HFFc6 (cell line): ENCODE measurements at places on chromosomes 7 and 10. TPM values are rescaled to one million over a fixed set of nuclear protein-coding genes. Genes with fewer than 3 reads are reported as not detected.
A peak's percentile ranks its signal among the peaks of the same experiment; 100 is the strongest.

DNA sequence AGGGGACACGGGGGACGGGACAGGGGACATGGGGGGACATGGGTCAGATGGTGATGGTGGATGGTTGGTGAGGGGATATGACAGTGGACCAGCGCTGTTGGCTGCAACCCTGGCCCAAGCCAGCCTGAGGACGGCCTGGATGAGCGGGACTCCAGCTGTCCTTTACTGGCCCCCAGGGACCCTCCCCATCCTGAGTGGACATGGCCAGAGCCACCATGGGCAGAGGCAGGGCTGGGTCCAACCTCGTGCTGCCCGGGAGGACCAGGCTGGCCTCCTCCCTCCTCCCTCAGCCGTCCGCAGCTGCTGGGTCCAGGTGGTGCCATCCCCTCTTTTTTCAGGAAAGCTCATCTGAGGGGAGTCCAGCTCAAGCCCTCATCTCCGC is 30.4 kb downstream of the GET4 start:
- H3K36me3 ChIP-seq = no peaks in the 10 kb centered on the region
- peaks cover 3% of the 10 kb centered on the region for H3K27me3 ChIP-seq
- DNase-seq = no peak
- no peak overlapping the region for H3K4me3 ChIP-seq

DNA sequence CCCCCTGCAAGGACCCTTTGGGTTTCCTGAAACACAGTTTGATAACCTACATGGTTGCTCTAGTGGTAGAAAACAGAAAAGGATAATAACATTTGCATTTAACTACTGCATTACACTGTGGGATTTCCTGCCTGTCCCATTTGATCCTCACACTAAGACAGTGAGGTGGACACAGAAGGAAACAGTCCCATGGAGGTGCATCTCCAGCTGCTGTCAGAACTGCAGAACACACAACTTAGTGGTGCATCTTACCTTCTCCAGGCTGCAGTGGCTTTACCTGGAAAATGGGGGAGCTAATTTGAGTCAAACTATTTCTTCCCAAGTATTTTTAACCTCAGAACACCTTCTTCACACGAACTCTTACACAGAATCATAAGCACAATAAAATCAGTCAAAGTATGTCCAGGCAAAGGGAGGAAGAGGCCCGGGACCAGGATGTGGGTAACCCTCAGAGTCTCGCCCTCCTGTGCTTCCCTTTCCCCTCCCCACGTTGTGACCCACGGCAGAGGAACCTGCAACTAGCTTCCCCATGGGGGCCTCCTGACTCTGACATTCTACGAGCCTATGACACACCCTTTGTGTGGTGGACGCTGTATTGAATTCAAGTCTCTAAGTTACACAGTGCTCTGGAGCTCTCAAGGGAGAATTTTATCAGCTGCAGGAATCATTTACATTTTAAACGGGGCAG is 33.7 kb downstream of the SCRN1 start:
- peaks cover 9% of the 10 kb centered on the region for H3K4me1 ChIP-seq
- peaks cover 38% of the 10 kb centered on the region for H3K36me3 ChIP-seq
- H3K27me3 ChIP-seq = no peaks in the 10 kb centered on the region; the same call in 1 of the 2 replicates
- no peak overlapping the region; the same call in 1 of the 2 replicates for H3K27ac ChIP-seq
- H3K4me3 ChIP-seq = no peak overlapping the region
- no peak for DNase-seq

SNX10 gene
- total RNA-seq = not detected in 3 replicates

DNA sequence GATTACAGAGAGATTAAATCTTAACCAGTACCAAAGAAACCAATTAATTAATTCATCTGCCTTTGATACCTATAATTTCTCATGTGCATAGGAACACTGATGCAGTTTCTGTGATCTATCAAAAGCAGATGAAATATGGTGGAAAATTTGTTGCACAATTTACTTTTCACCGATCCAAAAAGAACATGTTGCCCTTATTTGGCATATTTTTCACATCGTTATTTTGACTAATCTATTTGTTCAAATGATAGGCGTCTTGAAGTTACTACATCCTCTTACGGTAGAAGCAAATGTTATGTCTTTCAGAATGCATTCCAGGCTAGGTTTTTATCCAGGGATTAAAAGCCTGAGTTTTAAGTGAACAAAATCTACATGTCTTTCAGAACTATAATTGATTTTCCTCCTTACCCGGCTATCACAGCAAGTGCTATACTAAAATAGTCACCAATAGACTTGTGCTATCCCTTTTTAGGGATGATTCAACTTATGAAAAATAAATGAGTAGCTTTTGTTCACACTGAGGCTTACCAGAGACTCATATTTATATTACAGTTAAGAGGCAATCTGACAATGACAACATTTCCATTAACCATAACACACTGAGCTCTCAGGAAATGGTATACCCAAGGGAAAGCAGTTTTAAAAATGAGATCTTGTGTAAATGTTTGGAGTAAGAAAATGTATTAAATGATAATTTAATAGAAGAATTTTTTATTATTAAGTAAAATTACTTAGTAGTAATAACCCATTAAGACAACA is 16.8 kb upstream of the TES start:
- H3K27me3 ChIP-seq = no peaks in the 10 kb centered on the region
- no peak for DNase-seq
- H3K36me3 ChIP-seq = no peaks in the 10 kb centered on the region
- H3K27ac ChIP-seq = no peak overlapping the region
- H3K4me1 ChIP-seq = peaks cover 45% of the 10 kb centered on the region
- no peak overlapping the region for H3K4me3 ChIP-seq

GRCh38 chr7:100119970-100120732 is 717 bp downstream of the CNPY4 start:
- peak; percentile 50 for DNase-seq
- H3K4me1 ChIP-seq = peaks cover 8% of the 10 kb centered on the region
- H3K36me3 ChIP-seq = peaks cover 21% of the 10 kb centered on the region
- peak overlapping the region; percentile 98 for H3K27ac ChIP-seq
- H3K4me3 ChIP-seq = peak overlapping the region; percentile 97

DNA sequence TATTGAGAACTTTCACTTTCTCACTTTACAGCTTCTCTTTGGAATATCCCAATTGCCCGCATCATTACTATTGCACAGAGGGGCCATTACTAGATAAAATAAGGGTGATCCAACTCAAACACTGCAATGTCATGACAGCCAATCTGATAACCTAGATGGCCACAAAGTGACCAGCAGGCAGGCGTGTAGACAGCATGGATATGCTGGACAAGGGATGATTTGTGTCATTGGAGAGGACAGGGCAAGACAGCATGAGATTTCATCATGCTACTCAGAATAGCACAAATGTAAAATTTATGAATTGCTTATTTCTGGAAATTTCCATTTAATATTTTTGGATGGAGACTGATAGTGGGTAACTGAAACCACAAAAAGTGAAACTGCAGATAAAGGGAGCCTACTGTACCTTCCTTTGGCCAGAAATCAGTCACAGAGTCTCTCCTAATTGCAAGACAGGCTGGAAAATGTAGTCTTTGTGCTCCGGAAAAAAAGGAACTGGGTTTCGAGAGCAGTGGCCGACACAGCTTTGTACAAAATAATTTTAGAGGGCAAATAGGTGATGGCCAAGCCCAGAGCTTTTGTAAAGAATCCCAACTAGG is 6.1 kb upstream of the GSDME start:
- no peaks in the 10 kb centered on the region for H3K27me3 ChIP-seq
- H3K27ac ChIP-seq = no peak overlapping the region
- no peak overlapping the region for H3K4me3 ChIP-seq
- H3K36me3 ChIP-seq = no peaks in the 10 kb centered on the region
- H3K4me1 ChIP-seq = peaks cover 10% of the 10 kb centered on the region
- no peak for DNase-seq

- H3K4me1 ChIP-seq = peaks cover 93% of the 10 kb centered on the region
- no peak overlapping the region for H3K4me3 ChIP-seq
- peaks cover 19% of the 10 kb centered on the region for H3K36me3 ChIP-seq
- H3K27ac ChIP-seq = peak overlapping the region; percentile 80
- DNase-seq = peak; percentile 26
These were observed 96.7 kb downstream of the ZRANB1 start for GRCh38 chr10:125038637-125039036.

DNA sequence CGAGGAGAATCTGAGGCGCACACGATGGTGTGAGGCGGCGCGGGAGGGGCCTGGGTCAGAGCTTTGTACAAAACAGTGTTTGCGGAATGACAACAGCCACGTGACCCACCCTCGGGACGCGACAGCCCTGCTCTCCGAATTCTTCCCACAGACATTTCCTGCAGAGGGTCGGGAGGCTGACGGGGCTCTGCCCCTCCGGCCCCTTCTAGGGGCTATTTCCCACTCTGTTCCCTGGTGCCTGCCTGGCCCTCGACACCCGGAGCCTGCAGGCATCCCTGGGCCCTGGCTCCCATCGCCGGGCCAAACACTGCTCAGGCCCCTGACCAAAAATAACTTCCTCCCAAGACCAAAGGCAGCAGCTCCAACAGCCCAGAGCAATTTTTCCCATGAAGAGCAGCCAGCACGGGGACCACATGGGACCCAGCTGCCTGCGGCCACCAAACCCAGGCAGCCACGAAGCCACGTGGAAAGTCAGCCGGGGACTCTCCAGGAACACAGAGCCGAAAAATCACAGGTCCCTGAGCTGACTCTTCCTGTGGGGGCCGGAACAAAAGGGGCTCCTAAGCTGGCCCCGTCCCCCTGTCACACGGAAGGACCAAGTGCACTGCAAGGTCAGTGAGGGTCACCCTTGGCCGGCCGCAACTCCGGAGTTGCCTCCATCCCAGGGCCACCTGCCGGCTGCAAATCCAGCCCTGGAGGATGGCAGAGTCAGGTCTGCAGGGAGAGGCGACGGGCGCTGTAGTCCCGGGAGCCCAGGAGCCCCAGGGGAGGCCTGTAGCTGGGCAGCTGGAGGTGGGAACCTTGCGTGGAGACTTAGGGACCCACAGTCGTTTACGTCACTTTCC is 42.0 kb downstream of the PAPOLB start:
- H3K4me1 ChIP-seq = no peaks in the 10 kb centered on the region
- no peak overlapping the region for H3K27ac ChIP-seq
- no peak overlapping the region; the same call in 1 of the 2 replicates for H3K4me3 ChIP-seq

PRPF18 gene
- total RNA-seq = 22.7 and 24.8 TPM in 2 replicates

- peaks cover 43% of the 10 kb centered on the region for H3K4me1 ChIP-seq
- H3K27me3 ChIP-seq = no peaks in the 10 kb centered on the region; the same call in none of the 2 replicates
These were observed 83.9 kb downstream of the CXCL12 start for GRCh38 chr10:44300666-44301649.

MNX1 gene
- total RNA-seq = not detected in 3 replicates

DNA sequence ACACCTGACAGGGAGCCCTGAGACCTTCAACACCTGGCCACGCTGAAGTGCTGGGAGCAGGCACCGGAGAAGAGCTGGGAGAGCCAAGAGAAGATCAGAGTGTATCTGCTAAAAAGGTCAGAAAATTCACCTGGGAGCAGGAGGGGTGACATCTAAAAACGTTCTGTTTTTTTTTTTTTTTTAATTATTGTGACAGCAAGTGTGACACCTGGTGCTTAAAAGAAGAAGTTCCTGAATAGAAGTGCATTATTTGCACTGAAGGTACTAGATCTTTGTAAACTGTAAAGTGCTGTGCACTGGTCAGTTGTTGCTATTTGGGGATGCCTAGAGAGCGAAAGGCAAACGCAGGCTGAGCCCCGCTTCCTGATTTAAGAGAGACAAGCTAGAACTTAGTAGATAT is 422.0 kb downstream of the PLXNA4 start:
- H3K27me3 ChIP-seq = peaks cover 51% of the 10 kb centered on the region
- no peak overlapping the region for H3K27ac ChIP-seq
- H3K36me3 ChIP-seq = no peaks in the 10 kb centered on the region
- H3K4me3 ChIP-seq = no peak overlapping the region
- no peak for DNase-seq

- H3K4me3 ChIP-seq = no peak overlapping the region
- H3K27ac ChIP-seq = no peak overlapping the region
- no peaks in the 10 kb centered on the region; the same call in 1 of the 2 replicates for H3K36me3 ChIP-seq
These were observed 410.4 kb upstream of the AUTS2 start for GRCh38 chr7:69187824-69188333.

PRKG1 gene
- total RNA-seq = 7.9 to 10.1 TPM (median 10.1 TPM) in 3 replicates

DNA sequence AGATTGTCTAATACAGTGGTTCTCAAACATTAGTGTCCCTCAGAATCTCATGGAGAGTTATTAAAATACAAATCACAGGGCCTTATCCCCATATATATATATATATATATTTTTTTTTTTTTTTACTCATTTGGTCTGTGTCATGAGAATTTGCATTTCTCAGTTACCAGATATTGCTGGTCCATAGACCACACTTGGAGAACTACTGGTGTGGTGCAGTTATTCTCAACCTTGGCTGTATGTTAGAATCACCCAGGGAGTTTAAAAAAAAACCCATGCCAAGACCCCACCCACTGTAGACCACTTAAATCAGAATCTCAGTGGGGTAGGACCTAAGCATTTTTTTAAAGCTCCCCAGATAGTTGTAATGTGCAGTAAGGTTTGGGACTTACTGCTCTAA is 179.9 kb downstream of the AUTS2 start:
- H3K27me3 ChIP-seq = no peaks in the 10 kb centered on the region; the same call in 1 of the 2 replicates
- H3K36me3 ChIP-seq = no peaks in the 10 kb centered on the region
- no peaks in the 10 kb centered on the region for H3K4me1 ChIP-seq
- no peak for DNase-seq
